ENCODE measurements at places on chromosomes 1 and 21.
A peak's percentile ranks its signal among the peaks of the same experiment; 100 is the strongest.

- peak; percentile 95 for DNase-seq
These were observed 7.7 kb upstream of the HTR1D start for GRCh38 chr1:23224739-23225648.

DNA sequence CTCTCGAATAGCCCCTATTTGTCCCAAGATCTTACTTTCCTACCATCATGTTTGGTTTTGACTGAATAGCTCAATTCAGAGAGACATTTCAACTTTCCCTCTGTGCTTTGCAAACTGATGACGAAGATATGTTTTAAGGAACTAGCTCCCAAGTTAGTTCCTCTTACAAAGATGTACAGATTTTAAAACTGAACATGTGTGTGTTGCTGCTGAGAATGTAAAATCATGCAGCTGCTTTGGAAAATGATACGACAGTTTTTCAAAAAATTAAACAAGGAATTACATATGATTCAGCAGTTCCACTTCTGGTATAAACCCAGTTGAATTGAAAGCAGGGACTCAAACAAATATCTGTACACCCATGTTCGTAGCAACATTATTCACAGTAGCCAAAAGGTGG is 33.6 kb downstream of the KIF26B start:
- no peak for DNase-seq

GRCh38 chr1:198669023-198669698 is 30.3 kb downstream of the PTPRC start:
- DNase-seq: peak; percentile 95

DNA sequence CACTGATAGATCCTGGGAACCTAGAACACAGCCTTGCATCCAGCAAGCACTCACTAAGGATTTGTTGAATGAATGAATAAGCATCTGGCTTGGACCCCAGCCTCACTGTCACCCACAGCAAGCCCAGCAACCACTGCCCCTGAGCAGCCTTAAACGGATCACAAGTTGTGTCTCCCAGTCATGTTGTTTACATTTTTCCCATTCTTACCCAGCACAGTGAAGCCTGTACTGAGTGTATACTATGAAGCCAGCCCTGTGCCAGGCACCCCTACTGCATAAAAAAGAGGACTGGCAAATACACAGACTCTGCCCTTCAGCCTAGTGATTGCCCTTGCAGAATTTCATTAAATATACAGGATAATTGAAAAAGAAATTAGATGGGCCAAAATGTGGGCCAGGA is 30.2 kb downstream of the RRAGC start:
- DNase-seq: no peak

GRCh38 chr21:46116189-46116775 is 18.4 kb downstream of the COL6A2 start:
- no peak for DNase-seq

DNA sequence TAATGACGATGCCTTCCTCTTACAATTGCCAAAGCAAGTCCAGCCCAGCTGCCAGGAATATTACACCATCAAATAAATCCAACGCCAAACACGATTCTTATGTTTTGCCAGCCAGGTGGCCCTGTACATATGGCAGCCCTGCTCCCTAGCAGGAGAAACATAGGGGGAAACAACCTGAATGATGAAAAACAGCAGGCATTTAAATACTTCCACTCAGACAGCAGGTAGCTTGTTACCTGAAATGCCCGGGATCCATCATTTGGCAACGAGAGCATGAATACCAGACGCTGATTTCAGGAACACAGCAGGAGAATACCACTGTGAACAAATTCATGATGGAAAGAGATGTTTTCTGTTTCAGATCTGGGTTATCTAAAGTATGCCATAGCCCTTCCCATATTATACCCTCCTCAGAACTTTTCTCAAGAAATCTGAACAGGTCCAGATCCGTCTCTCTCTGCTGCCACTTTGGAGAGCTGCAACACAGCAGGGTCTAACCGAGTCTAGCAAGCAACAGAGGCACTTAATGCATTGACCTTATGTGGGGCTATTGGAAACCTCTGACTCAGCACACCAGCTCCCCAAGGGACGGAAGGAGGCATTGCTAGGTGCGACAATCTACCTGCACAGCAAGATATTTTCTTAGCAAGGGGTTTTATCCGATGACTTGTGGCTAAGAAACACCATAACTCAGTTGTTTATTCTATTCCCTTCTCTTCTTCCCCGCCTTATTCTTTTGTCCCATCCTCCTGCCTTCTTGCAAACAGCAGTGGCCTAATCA is 166.3 kb downstream of the BARHL2 start:
- no peak for DNase-seq

- no peak for DNase-seq
These were observed 31.4 kb upstream of the PKP1 start for GRCh38 chr1:201251851-201252430.

DNA sequence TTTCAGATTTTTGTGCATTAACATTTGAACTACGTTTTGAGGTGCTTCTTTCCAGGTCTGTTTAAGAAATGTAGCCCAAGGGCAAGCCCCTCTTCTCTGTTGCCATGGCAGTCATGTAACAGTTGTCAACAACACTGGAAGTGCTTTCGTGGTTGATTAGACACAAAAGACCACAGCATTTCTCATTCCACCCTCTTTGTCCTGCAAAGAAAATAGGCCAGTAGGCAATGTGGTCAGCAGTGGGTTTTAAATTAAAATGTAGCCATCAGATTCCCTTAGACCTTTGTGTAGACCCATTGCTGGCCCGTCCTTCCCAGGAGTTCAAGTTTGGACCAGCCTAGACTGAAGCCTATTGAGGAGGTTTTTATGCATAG is 35.4 kb downstream of the VANGL1 start:
- peak; percentile 20 for DNase-seq

DNA sequence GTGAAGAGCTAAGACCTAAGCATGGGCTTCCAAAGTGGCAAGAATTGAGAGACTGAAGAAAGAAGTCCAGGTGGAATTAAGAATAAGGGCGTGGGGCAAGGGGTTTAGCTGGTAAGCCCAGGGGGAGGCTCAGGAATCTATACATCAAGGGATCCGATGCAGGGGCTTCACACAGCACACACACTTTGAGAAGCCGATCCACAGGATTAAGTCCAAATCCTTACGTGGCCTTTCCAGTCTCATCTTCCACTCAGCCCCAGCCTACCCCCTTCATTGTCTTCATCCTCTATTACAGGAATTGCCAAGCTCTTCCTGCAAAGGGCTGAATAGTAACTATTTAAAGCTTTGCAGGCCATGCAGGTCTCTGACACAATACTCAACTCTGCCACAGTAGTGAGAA is 101.3 kb downstream of the TGFBR3 start:
- DNase-seq: no peak

DNA sequence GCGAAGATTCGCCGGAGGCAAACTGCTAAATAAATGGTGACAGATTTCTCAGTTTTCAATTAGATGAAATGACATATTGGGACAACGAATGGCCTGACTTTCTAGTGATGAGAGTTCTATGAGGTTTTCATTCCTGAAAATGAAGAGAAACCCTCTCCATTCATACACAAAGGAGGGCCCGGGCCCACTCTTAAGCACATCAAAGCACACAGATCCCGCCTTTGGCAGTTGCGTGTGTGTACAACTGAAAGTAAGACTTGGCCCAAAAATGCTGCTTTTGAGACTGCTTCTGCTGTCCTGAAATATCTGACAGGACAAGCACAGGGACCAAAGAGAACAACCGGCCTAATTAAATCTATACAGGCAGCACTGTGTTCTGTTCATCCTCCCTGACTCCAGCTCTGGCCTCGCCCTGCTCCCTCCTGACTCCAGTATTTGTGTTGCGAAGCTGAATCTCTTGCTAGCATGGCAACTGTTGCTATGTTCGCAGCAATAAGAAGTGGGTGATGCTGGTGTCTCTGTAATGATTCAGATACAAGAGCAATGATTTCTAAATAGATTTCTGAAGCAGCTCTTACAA is 7.4 kb downstream of the LRRC53 start:
- DNase-seq: no peak

GRCh38 chr1:14682941-14683621 is 84.6 kb downstream of the KAZN start:
- DNase-seq: no peak

- DNase-seq: peak; percentile 29
These were observed 13.2 kb upstream of the SCYL3 start for GRCh38 chr1:169906938-169907337.

DNA sequence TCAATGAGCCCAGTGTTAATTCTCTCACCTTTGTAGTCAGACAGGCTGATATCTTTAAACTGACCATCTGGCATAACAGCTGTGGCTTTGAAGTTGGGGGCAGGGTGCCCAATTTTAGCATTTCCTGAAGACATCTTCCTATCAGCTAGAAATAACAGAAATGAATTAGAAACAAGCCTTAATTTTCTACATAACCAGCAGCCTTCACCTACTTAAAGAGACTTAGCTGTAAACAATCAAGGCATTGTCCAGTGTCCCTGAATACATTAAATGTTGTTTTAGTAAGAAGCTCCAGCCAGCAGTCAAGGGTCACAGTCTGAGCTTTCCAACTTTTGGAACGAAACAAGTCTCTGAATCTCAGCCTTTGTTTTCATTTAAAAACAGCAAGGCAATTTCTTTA is 2.8 kb downstream of the PRDX1 start:
- DNase-seq: no peak

- no peak for DNase-seq
These were observed 539.7 kb upstream of the DAB1 start for GRCh38 chr1:57963581-57963980.

- DNase-seq: no peak
These were observed 42.9 kb upstream of the CD2 start for GRCh38 chr1:116711263-116711840.

- no peak for DNase-seq
These were observed 337.3 kb downstream of the PRDM2 start for GRCh38 chr1:14037101-14037847.

- no peak for DNase-seq
These were observed 73.6 kb downstream of the ROR1 start for GRCh38 chr1:63847308-63847910.

- DNase-seq: no peak
These were observed 106.0 kb downstream of the ELAVL4 start for GRCh38 chr1:50214717-50215116.

- DNase-seq: no peak
These were observed 6.9 kb downstream of the LYST start for GRCh38 chr1:235859789-235860188.

DNA sequence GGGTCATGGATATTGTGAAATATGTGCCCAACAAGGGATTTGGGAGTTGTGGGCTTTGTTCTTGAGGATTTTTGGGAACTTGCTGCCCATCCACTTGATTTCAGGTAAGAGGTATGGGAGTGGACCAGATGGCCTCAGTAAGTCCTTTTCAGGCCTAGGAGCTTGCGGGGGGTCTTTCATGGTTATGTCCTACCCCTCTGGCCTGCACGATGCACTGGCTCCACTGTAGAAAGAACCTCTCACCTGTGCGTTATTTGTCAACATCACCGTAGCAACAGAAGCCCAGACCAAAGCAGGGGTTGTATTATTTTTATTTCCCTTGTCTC is 8.6 kb downstream of the RIIAD1 start:
- DNase-seq: no peak

- peak; percentile 85 for DNase-seq
These were observed 16.4 kb upstream of the CPT2 start for GRCh38 chr1:53180226-53180625.

GRCh38 chr1:218247339-218247738 is 37.8 kb upstream of the RRP15 start:
- no peak for DNase-seq

- DNase-seq: peak; percentile 41
These were observed 2.6 kb downstream of the IVNS1ABP start for GRCh38 chr1:185314411-185314810.

DNA sequence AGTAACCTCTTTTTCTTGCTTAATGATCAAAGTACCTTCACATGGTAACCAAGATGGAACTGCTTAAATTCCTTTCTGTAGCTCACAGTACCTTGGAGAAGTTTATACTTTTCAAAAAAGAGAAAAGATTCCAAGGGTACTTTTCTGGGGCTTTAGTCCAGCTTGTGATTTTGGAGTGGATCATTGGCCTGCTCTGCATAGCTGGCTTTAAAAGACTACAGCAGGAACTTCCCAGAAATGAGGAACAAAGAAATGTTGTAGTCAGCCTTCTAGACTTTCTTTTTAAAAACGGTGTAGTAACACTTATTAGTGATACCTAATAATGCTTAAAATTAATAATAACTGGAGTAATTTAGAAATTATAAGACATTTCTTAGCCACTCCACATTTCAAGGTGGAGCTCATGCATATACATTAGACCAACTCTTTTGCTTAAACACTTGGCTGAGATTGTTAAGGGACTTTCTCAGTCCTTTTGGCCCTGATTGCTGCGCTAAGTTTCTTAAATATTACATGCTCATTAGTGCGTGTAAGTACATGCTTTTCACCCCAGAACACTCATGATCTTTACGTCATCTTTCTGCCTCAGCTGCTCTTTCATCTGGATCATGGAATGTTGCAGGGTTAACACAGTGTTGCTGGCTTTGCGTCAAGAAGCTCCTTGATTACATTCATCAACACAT is 57.3 kb downstream of the SDCCAG8 start:
- no peak for DNase-seq

DNA sequence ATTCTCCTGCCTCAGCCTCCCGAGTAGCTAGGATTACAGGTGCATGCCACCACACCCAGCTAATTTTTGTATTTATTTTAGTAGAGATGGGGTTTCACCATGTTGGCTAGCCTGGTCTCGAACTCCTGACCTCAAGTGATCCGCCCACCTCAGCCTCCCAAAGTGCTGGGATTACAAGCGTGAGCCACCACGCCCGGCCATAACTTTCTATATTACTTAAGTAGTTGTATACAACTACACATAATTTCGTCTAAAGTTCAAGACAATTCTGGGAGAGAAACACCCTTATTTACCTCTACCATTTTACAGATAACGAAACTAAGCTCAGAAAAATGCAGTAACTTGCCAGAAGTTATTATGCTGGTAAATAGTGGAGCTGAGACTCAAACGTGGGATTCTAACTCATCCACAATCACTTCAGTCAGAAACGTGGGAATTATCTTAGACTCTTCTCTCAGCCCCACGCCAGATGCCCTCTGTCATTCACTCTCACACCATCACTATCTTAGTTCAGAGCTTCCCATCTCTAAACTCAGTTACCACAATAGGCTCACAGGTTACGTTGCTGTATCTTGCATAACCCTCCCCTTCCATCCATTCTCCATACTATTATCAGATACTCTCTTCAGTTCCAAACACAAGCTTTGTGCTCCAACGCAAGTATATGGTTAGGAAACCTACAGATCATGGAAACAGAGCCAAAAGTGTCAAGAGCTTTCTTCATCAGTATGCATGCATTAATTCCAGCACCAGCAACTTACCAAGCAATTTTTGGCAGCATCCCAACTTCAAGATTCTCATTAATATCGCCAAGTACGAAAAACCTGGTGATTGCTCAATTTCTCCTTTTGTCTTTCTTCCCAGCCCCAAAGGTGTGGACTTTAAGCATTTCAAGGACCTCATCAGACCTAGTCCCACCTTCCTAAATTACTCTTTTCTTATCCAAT is 69.3 kb downstream of the RERE start:
- DNase-seq: no peak

GRCh38 chr21:16304174-16305095 is 574.7 kb downstream of the USP25 start:
- no peak for DNase-seq

- DNase-seq: no peak
These were observed 25.4 kb downstream of the MX2 start for GRCh38 chr21:41387042-41387819.

Data from EH (cell line).